ENCODE measurements at places on chromosomes 16 and 17. TPM values are rescaled to one million over a fixed set of nuclear protein-coding genes. Genes with fewer than 3 reads are reported as not detected.

CHD9NB gene
- 2.6 TPM for total RNA-seq

ACAP1 gene
- 3.2 TPM for total RNA-seq

PRSS36 gene
- total RNA-seq, result 1.8 TPM

SLC5A11 gene
- 0.45 TPM for total RNA-seq

KRTAP29-1 gene
- not detected for total RNA-seq

CHST6 gene
- total RNA-seq, result 6.0 TPM

SMTNL2 gene
- 25.5 TPM for total RNA-seq

KRTAP4-1 gene
- total RNA-seq, result not detected

KRTAP2-2 gene
- not detected for total RNA-seq

NPTX1 gene
- 4.7 TPM for total RNA-seq

KRT20 gene
- 41.9 TPM for total RNA-seq

TMEM11 gene
- total RNA-seq, result 33.4 TPM

PRR35 gene
- total RNA-seq, result 0.12 TPM

PRDM7 gene
- total RNA-seq, result not detected

KCNJ12 gene
- 2.2 TPM for total RNA-seq

ABCA10 gene
- 1.2 TPM for total RNA-seq

CBX8 gene
- total RNA-seq, result 13.3 TPM

GDPD3 gene
- total RNA-seq, result 23.2 TPM

MT3 gene
- not detected for total RNA-seq

KIF1C gene
- 102 TPM for total RNA-seq

FBXW10 gene
- total RNA-seq, result 0.22 TPM

CES1 gene
- 2.1 TPM for total RNA-seq

TNK1 gene
- total RNA-seq, result 11.5 TPM

CIAPIN1 gene
- 68.2 TPM for total RNA-seq

CKLF gene
- 36.3 TPM for total RNA-seq

HSF4 gene
- 11.1 TPM for total RNA-seq

FBXO39 gene
- total RNA-seq, result 0.26 TPM

KIFC3 gene
- total RNA-seq, result 48.4 TPM

KRTAP9-8 gene
- total RNA-seq, result not detected

ETV4 gene
- 28.2 TPM for total RNA-seq

TBC1D3E gene
- total RNA-seq, result not detected

WNT9B gene
- 0.89 TPM for total RNA-seq

RRN3 gene
- total RNA-seq, result 29.9 TPM

RILP gene
- 6.4 TPM for total RNA-seq

GPR179 gene
- 0.59 TPM for total RNA-seq

GP2 gene
- 9.1 TPM for total RNA-seq

VEZF1 gene
- total RNA-seq, result 53.3 TPM

USP43 gene
- 6.6 TPM for total RNA-seq

Measured in type B pancreatic cell (in vitro differentiated cells).